Stimulated activated CD4-positive, alpha-beta T cell treated with anti-CD3 and anti-CD28 coated beads, Interleukin-4, amount 100 ng/mL, for 48 hours (primary cell): ENCODE measurements at places on chromosomes 4 and X.

- no peak for DNase-seq
Measured at GRCh38 chr4:1202526-1203011, 30.2 kb upstream of the SPON2 start.

DNA sequence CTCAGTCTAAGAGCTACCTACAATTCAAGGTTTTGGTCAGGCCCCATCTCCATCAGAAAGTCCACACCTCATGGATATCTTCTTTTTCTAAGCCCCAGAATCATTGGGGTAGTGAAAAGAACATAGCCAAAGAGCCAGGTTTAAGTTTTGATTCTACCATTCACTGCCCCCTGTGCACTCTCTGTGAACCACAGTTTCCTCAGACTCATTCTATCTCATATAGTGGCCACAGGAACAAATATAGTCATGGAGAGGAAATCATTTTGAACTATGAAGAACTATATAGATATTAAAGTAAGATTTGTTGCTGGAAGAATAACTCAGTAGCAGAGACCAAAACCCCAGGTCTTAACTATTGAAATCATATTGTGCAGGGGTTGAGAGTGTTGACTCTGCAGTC is 3.3 kb downstream of the SYTL5 start:
- DNase-seq = no peak

GRCh38 chrX:10173331-10173900 is 16.6 kb downstream of the CLCN4 start:
- no peak for DNase-seq

GRCh38 chr4:38203609-38204008 is 243.4 kb downstream of the PTTG2 start:
- DNase-seq = no peak

DNA sequence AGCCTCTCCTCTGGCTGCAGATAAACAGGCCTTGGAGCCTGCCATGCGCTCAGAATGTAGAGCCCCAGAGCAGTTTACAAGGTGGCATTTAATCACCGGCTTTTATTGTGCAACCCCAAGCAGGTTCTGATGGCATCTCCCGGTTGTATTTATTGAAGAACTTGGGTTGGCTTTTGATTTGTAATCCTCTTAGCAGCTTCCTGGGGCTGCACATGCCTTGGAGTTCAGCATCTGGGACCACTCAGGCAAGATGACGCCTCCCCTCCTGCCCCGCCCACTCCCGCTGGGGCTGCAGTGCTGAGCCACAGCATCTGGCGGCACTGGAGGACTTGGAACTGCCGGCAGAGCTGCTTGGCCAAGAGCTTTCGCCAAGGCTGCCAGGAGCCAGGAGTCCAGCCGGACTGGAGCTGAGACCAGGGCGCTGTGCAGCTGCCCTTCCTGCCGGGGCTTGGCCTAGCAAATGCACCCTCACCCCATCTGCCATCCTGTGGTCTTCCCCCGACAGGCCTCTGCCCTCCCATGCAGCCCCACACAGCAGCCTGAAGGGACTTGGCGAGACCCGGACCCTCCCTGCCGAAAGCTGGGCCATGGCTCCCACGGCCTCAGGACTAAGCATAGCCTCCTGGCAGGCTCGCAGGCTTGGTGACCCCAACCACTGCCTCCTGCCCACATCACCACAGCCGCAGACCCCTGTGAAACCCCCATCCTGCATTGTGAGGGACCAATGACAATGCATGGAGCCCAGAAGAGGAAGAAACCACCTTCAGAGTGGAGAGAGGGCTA is 5.4 kb downstream of the HTRA3 start:
- DNase-seq = no peak

DNA sequence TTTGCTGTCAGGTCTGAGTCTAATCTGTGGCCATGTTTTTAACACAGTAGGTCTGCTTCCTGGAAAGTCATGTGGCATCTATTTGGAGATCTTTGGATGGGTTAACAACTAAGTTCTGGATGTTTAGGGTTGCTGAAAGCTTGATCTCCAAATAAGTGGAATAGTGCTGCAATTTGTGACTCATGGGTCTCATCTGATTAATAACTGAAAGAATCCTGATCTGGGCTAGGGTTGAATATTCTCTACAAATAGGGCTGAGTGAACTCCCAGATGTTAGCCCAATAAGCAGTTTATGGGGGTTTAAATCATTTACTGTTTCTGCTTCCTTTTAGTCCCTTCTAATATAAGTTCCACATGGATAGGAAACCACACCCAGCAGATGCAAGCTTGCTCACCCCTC is 23.1 kb downstream of the CT47C1 start:
- DNase-seq = no peak

DNA sequence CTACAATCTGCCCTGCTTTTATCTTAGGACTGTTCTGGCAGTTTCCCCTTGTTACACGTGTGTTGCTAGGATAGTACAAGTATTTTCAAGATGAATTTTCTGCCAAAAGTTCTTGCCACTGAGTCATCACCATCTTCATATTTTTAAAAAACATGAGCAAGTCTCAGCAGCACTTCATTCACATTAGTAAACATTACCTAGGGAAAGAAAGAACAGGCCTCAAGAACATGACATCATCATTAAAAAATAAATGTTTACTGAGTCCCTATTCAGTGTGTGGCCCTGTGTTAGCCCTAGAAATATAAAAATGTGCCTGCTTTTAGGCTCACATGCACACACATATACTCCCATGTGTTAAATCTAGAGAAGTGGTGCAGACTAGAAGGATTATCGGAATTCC is 18.7 kb upstream of the GPC3 start:
- DNase-seq = no peak

DNA sequence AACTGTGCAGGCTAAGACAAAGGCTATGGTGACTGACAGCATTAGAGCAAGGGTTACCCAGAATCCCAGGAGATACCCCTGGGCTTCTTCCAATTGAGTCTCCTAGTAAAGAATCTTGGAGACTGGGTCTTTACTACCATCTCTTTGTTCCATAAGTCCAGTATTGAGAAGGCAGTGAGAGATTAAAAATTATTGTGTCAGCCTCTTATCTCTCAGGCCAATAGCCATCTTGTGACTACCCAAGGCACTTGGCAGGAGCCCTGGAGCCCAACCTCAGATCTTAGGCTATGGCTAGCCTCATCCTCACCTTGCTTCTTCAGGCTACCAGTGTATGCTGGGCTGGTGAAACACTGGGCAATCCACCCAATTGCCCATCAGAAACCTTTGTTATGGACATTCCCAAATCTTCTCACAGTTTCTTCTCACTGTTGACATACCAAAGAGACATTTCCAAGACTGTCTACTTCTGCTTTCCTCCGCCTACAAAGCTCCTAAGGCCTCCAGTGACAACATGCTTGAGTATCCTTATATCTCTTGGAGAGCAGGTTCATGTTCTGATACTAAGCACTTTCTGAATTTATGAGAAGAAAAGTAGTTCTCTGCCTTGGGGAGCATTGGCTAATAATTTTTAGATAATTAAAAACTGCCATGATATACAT is 76.3 kb upstream of the STIM2 start:
- DNase-seq = no peak

- no peak for DNase-seq
Measured at GRCh38 chr4:1510931-1511330, 104.7 kb upstream of the NKX1-1 start.

- no peak for DNase-seq
Measured at GRCh38 chr4:118770741-118771187, 65.2 kb downstream of the SEC24D start.

- no peak for DNase-seq
Measured at GRCh38 chr4:52157641-52158316, 106.7 kb downstream of the SPATA18 start.

GRCh38 chrX:69268611-69269010 is 103.4 kb upstream of the PJA1 start:
- no peak for DNase-seq

DNA sequence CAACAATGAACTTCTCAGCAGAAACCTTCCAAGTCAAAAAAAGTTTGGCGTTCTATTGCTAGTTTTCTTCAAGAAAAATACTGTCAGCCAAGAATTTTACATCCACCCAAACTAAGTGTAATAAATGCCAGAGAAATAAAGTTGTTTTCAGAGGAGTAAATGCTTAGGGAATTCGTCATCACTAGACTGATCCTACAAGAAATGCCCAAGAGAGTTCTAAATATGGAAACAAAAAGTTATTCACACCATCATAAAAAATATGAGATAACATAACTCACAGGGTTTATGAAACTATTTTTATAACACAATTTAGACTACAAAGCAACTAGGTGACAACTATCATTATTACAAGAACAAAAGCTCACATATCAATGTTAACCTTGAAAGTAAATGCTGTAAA is 259.5 kb upstream of the GABRA2 start:
- no peak for DNase-seq

DNA sequence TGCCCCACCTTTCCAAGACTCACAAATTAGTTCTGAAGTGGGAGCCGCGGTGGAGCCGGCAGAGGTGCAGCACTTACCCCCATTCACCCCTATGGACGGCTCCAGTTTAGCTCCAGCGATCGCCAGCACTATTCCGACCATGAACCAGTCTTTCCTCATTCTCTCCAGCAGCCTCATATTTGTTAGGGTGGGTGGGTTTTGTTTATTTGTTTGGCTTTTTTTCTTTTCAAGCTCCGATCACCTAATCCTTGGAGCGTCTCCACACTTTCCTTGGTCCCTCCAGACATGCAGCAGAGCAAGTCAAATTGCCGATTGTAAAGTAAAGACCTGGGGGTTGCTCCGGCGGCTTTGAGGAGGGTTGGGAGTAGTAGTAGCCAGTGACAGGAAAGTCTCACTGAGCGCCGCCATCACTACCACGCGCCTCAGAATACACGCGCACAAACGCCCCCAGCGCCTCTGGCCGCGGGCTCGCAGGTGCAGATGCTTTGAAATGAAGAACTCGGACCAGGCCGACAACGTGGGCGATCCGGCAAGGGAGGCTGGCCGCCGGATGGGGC is at the start of gene SLC10A7:
Gene SLC10A7, minus strand, starts transcription at position 400 of the 557 bp plus-strand sequence. Its CDS starts 223 bp downstream, at position 177.
- peak; percentile 66 for DNase-seq

GRCh38 chr4:67332627-67333026 is 212.7 kb downstream of the CENPC start:
- no peak for DNase-seq

- no peak for DNase-seq
Measured at GRCh38 chrX:73490661-73491060, 43.8 kb downstream of the CDX4 start.

GRCh38 chr4:40688446-40689095 is 58.9 kb upstream of the RBM47 start:
- DNase-seq = no peak

DNA sequence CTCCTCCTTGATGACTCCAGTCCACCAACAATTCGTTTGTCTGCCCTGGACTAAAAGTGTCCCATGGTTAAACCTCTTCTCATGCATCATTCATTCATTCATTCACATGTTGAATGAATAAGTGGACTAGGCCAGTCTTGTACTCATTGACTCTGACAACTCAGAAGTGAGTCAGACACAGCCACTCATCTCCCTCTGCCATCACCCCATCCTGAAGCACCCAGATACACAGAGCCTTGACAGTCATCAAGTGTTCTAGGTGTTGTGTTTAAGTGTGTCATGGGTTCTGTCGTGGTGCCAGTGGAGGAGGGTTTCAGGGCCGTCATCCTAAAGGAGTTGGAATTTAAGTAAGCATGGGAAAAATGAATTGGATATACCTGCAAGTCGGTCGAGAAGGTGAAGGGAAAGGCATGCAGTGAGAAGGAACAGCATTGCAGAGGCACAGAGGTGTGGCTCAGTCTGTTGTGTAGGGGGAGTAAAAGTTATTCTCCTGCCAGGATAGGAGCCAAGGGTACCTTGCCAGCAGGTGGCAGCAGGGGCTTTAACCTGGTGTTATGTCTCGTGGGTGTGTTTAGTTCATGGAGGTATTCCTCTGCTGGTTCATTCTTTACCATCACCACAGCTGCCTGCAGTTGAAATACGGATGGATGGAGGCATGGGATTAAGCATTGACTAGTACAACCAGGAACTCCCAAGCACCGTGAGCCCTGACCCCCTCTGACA is 18.3 kb downstream of the MAGED2 start:
- no peak for DNase-seq

DNA sequence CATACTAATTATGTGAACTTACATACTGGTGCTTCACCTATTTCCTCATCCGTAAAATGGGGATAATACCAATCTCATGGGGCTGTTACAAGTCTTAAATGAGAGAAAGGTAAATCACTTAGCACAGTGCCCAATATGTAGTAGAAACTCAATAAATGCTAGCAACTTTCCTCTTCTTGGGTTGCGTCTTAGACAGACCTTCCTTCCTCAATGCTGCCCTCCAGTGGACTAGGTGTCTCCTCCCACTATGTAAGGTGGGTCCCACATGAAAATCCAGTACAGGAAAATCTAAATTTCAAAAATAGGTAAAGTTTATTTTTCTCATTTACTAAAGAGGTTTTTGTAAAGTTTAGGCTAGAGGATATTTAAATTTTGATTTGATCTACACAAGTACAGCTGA is 20.6 kb downstream of the ZDHHC9 start:
- DNase-seq = no peak

- DNase-seq = no peak
Measured at GRCh38 chr4:168633496-168633895, 136.6 kb downstream of the PALLD start.

DNA sequence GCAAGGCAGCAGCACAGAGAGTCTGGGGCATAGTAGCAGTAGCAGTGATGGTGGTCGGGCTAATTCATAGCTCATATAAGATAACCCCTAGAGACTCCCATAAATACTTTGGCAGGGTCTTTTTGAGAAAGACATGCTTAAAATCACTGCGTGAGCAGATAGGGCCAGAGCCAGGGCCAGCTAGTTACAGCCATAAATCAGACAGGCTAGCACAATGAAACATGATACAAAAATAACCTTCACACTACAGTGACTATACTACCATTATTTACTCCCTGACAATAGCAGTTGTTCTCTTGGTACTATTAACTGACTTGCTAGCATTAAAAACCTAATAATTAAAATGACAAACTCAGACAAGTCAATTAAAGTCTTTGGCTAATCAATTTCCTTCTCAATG is 295.9 kb downstream of the SMARCA1 start:
- no peak for DNase-seq

GRCh38 chrX:132364313-132364712 is 124.5 kb downstream of the MBNL3 start:
- DNase-seq = no peak

- DNase-seq = no peak
Measured at GRCh38 chr4:163196926-163197480, 30.3 kb upstream of the NAF1 start.

- DNase-seq = no peak
Measured at GRCh38 chrX:41005445-41005992, 79.7 kb upstream of the USP9X start.

GRCh38 chr4:153546280-153546679 is 80.1 kb downstream of the TMEM131L start:
- no peak for DNase-seq

GRCh38 chr4:40648742-40649281 is 19.1 kb upstream of the RBM47 start:
- DNase-seq = no peak

- DNase-seq = no peak
Measured at GRCh38 chr4:70925418-70925817, 23.2 kb downstream of the MOB1B start.

- DNase-seq = no peak
Measured at GRCh38 chr4:99624141-99624719, 33.4 kb downstream of the C4orf54 start.
